ENCODE measurements at places on chromosomes 1 and 21.

GRCh38 chr1:92087542-92087941 is 7.4 kb downstream of the BTBD8 start:
- no peak for DNase-seq

DNA sequence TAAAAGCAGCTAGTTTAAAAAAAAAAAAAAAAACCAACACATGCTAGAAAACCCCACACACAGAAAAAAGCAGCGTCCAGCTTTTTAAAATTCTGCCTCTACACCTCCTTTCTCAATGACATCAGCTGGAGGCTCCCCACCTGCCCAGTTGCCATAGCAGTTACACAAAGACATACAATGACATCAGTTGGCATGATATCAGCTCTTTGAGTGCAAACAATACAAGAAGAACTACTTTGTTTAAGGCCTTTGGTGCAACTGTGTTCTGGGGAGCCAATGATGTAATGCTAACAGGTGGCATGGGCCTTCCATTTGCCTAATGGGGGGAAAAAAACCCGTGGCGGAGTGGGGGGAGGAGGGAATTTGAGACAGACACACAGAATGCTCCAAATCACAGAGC is 32.9 kb downstream of the DUSP10 start:
- DNase-seq = peak; percentile 41

DNA sequence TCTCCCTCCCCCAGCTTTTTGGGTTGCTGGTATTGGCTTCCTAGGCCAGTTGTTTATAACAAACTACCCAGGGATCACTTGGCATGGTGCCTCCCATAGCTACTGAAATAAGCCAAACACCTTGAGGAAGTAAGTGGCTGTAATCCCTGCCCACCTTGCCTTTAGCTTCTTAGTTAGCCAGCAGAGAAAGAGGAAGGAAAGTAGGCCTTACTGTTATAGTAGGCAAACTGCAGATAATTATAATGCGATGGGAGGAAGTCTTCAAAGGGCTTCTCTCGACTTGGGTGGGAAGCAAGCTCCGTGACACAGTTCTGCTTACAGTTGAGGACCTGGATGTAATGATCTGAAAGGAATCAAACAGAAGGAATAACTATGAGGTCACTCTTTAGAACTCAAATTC is 8.2 kb downstream of the P3H1 start:
- DNase-seq = no peak

DNA sequence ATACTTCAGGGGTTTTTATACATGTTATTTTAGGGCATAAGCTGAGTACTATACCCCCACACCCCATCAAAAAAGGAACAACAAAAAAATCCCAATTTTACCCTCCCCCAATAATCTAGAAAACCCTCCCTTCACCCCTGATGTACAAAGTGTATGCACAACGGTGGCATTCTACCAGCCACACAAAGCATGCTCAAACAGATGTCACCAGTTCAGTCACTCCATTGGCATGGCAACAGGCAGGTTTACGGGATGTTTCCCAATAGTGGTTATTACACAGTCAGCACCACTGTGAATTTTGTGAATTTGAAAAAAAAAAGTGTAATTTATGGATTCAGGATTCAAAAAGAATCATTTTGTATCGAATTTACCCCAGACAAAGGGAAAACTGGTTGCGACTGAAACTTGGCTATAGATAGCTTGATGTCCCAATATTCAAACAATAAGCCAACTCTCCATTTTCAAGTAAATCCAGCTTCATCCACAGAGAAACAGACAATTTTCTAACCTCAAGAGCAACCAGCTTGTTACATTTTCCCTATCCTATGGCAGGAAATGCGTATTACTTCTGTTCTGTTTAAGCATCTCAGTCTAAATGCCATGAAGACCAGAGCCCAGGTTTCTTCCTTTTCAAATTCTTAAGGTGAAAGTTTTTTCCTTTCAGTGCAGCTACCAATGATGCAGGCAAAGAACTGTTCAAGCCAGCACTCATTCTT is 34.0 kb upstream of the SLC45A3 start:
- peak; percentile 32 for DNase-seq

GRCh38 chr1:12049616-12050015 is 13.5 kb upstream of the TNFRSF8 start:
- no peak for DNase-seq

DNA sequence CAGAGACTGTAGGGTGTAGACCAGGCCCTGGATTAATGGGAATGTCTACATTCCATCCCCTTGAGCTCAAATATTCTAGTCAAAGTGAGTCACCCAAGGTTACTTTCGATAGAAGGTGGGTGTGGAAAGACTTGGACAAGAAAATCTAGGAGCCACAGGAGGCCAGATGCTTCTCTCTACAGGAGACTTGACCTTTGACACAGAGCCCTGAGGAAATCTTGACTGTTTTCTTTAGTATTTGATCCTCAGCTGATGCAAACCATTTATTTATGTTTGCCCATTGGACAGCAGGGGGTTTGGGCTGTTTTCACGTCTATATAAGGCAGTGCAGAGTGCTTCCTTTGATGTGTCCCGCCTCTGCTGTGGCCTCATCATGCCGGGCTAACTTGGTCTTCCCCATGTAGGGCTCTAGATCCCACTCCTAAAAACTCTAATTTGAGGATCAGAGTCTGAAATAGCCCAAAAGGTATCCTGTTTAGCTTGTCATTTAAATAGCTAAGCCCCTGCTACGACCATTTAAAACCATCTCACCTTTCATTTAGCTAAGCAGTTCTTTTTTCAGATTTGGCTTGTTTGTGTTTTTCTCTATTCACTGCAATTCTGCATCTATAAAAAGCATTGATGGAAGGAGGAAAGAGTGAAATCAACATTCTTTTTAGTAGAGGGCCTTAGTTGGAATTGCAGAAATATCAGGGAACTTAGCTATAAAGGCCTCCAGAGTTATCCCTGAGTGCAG is 15.5 kb upstream of the MAP3K7CL start:
- DNase-seq = no peak

- DNase-seq = no peak
Measured at GRCh38 chr1:212124690-212125582, 89.4 kb downstream of the DTL start.

- no peak for DNase-seq
Measured at GRCh38 chr1:111736548-111737215, 2.5 kb downstream of the INKA2 start.

DNA sequence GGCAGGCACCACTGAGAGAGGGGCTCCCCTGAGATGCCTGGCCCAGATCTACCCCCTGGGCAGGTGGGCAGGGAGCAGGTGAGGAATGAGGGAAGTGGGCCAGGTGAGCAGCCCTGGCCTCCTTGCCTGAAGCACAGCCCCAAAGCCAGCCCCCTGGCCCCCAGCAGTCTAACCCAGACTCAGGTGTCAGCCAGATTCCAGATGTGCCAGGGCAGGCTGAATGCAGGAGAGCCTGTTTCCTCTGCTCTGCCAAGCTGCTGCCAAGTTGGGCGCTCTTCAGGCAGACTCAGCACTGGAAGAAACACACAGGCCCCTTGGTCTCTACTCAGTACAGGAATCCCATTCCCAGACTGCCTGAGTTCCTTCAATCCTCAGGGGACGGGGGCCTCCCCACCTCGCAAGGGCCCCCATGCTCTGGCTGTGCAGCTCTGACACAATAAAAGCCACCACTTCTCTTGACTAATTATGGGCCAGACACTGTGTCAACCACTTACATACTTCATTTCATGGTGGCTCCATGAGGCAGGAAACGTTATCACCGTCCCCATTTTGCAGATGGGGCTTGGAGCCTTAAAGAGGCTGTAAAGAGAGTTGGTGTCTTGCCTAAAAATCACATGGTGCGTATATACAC is 20.4 kb downstream of the ARHGEF19 start:
- no peak for DNase-seq

GRCh38 chr1:77382366-77382765 is 100.5 kb downstream of the AK5 start:
- no peak for DNase-seq

DNA sequence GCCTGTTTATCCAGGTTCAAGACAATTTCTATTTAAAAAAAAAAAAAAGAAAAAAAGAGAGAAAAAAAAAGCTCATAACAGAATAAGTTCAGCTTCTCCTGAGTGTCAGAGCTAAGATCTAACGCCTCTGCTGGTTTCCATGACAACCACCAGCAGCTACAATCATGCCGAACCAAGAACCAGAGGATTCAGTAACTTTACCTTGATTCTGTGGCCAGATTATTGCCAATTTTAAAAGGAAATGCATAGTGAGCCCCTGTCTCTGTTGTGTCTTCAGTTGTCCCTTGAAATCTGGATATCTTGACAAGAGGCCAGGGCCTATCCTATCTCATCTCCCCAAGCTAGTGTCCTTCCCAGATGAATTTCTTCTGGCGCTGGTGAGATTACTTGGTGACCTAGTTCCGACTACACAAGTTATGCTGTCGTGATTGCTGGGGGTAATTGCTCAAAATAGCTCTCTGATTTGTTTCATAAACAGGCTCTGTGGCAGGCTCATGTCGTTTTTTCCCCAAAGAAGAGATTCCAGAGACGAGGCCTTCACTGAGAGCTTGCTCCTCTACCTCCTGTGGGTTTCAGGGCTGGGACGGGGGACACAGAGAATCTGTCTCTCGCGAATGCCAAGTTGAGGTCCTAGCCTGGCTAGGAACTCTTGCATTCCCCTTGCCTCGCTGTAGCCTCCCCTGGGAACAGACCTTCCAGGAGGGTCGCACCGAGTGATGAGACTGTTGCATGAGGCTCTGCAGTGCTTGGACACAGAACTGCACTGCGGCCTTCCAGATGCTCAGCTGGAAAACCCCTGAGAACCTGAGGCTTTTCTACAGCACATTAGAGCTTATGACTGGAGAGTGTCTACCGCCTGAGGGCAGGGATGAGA is 32.4 kb upstream of the SCCPDH start:
- DNase-seq = no peak
